ENCODE measurements at places on chromosomes 11 and 22.

DNA sequence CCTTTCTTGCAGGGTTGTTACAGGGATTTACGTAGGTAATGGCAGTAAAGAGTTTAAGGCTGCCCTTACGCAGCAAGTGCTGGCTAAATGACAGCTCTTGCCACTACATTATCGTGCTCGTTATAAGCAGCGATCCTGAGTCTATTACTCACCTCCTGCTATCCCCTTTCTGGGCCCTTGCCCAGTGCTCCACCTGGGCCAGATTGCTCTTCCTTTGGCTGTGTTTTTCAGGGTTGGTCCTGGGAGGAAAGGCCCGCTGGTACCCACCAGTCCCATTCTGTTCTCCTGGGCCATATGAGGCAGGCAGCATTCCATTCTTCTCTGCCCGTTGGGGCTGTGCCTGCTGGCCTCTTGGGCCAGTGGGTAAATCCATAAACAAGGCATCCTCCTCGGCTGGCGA, 87.5 kb downstream of the C11orf58 start:
- no peak for DNase-seq

DNA sequence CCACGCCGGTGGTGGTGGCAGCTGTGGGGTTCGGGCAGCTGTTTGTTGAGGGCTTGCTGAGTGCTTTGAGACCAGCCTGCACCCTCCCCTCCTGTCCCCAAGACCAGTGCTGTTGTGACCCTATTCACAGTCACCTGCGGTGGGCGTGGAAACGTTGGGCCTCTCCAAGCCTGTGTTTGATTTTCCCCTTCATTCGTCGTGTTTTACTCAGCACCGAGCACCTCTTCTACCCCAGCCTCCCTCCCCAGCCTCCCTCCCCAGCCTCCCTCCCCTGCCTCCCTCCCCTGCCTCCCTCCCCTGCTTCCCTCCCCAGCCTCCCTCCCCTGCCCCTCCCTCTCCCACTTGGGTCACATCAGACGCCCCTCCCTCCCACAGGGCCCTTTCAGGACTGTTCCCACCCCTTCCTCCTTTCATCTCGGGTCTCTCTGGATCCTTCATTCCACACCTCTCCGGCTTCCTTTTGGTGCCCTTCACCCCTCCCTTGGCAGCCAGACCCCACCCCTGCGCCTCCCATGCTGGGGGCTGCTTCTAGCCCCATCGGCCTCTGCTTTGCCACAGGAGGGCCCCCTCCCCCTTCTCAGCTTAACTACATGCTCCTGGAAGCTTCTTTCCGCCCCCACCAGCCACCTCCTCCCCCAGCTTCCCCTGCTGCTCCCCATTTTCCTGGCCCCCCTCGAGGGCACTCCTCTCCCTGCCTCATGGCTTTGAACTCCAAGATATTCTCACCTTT, 14.8 kb downstream of the FRMD8 start:
- no peak for DNase-seq

DNA sequence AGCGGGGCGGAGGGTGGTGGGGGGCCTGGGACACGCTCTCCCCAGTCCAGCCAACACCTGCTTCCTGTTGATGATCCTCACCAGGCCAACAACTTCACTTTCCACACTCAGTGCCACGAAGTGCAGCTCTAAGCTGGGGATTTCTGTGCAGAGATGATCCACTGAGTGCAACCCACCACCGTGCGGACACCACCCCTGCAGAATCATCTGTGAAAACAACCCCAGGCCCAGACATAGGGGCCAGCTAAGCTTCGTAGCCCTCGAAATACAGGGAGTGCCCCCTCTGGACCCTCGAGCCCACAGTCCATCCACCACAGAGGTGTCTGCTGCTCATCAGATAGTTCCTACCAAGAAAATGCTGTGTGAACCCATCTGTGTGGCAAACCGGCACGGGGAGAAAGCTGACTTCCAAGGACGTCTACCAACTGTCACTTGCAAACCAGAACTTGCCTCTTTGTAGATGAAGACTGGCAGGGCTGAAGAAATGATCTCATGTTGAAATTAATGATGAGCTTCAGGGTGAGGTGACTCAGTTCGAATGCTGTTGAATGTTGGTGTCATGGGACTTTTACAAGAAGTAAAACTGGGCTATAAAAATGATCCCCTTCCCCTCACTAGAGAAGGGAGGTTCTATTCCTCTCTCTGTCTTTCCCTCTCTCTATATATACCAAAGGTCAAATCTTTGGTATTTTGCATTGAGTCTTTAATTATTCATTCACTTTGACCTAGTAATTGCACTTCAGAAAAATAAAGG, 73.4 kb downstream of the MYEOV start:
- no peak for DNase-seq

DNA sequence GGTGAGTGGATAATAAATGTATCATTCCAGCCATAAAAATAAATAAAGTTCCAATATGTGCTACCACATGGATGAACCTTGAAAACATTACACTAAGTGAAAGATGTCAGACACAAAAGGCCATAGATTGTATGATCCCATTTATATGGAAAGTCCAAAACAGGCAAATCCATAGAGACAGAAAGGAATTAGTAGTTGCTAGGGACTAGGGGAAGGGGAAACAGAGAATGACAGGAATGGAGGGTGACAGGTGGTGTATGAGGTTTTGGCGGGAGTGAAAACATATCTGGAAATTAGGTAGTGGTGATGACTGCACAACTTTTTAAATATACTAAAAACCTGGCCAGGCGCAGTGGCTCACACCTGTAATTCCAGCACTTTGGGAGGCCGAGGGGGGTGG, 15.2 kb upstream of the CARD10 start:
- DNase-seq, result no peak

DNA sequence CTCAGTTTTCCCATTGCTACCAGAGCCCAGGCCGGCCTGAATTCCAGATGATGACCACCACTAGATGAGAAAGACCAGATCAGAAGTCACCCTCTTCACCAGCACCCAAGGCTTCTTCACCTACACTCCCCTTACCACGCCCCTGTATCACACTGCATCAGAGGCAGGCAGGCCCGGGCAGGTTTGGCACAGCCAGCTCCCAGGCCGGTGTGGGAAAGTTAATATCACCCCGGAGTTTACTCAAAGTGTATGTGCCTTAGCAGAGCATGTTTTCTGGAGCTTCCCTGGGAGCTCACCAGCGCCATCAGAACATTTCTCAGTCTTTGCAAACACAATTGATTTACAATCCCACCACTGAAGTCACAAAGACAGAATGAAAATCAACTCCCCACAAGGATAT, 47.5 kb upstream of the POU2AF1 start:
- no peak for DNase-seq

GRCh38 chr11:30652801-30653200, 66.6 kb upstream of the MPPED2 start:
- no peak for DNase-seq

GRCh38 chr22:22605074-22605404, 39.4 kb upstream of the GGTLC2 start:
- DNase-seq, result no peak
